Central memory CD4-positive, alpha-beta T cell (primary cell): ENCODE measurements at places on chromosomes 13 and 19.
A peak's percentile ranks its signal among the peaks of the same experiment; 100 is the strongest.

DNA sequence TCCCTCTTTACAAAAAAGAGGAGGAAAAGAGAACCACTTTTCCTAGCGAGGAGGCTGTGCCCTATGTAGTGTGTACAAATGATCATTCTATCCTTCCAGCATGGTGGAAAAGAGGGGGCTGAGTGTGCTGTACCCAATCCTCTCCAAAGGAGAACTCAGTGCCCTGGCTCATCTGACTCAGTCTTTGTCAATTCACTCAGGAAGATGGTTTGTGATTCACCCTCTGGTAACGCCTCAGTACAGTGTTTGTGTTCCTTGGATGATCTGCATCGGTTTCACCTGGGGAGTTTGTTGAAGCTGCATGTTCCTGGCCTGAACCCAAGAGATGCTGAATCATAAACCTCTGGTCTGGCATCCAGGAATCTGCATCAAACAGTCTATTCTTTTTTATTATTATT, 18.3 kb upstream of the ENOX1 start:
- DNase-seq = no peak

DNA sequence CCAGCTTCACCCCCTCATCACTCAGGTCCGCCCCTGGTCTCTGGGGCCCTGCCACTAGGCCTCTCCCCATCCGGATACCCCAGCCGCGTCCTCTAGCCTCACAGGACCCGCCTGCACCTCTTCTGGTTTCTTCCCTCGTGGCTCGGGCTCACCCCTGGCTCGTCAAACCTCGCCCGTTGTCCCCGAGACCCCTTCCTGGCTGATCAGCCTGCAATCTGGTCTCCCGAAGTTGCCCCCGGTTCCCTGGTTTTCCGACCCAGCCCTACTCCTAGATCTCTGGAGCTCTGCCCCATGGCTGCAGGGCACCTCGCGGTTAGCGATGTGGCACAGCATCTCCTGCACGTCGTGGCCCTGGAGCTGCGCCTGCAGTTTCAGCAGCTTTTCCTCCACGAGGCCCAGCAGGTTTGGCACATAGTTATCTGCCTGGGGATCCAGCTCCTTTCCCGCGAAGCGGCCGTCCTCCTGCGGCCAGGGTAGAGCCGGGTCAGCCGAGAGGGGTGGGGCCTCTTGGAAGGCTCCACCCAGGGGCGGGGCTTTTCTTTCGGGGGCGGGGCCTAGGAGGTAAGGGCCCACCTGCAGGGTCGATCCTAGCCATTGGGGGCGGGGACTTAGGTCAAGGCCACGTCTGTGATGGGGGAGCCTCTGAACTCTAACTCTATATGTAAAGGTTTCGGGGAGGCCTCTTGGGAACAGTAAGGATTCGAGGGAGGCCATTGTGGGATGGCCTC, 2.4 kb upstream of the RGL3 start:
- peak; percentile 12 for DNase-seq

DNA sequence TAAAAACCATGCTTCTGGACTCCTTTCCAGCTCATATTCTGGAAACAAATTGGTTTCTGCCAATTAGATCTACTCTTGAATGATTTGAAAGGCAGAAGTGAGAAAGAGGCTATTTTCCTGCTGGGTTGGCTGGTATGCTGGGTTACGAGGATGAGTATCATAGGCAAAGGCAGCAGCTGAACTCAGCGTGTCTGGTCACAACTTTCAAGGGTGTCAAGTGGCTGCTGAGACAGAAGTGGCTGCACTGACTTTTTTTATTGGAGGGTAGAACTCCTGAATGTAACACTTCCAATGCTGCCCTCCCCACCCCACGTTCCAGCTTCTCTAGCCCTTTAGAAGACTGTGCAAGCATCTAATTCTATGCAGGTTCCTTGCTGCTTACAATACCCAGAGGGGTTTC, 8.3 kb upstream of the DZIP1 start:
- no peak for DNase-seq

DNA sequence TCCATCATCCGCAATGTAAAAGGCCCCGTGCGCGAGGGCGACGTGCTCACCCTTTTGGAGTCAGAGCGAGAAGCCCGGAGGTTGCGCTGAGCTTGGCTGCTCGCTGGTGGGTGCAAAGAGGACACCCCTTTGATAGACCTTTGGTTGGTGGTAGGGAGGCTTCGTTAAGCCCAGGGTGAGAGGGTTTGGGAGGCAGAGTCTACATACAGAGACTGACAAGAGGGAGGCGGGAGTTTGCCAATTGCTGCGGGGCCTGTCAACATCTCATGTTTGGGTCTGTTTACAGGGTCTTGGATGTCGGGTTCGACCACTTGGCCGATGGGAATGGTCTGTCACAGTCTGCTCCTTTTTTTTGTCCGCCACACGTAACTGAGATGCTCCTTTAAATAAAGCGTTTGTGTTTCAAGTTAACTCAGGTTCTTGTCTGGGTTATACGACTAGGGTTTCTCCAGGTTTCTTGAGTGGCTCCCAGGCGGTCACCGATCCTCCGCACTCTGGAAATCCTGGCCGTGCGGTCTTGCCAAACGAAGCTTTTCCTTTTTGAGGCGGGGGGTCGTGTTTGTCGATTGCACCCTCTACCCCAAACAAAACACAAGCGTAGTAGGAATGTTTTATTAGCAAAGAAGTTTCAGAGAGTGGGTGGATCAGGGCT, 816 bp downstream of the RPS28 start:
- DNase-seq = no peak

- DNase-seq = no peak
Observed at GRCh38 chr19:28736528-28736927, 476.4 kb downstream of the UQCRFS1 start.

GRCh38 chr13:28865951-28866350, 45.8 kb downstream of the MTUS2 start:
- no peak for DNase-seq

DNA sequence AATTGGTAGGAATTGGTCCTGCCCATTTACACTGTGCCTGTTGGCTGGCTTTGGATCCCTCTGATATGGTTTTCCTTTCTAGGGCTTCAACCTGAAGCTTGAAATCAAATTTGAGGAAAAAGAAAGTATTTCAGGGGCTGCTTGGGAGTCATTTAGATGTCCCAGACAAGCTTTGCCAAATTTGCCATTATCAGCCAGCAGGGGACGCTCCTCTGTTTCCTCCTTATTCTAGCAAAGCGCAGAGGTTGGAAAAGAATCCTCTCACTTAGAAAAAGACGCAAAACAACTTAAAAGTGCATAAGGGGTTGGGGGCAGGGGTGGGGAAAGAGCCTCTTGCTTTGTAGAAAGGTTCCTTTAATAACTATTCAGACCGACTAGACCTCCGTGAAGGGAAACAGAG, 1211.1 kb upstream of the PCDH20 start:
- no peak for DNase-seq

DNA sequence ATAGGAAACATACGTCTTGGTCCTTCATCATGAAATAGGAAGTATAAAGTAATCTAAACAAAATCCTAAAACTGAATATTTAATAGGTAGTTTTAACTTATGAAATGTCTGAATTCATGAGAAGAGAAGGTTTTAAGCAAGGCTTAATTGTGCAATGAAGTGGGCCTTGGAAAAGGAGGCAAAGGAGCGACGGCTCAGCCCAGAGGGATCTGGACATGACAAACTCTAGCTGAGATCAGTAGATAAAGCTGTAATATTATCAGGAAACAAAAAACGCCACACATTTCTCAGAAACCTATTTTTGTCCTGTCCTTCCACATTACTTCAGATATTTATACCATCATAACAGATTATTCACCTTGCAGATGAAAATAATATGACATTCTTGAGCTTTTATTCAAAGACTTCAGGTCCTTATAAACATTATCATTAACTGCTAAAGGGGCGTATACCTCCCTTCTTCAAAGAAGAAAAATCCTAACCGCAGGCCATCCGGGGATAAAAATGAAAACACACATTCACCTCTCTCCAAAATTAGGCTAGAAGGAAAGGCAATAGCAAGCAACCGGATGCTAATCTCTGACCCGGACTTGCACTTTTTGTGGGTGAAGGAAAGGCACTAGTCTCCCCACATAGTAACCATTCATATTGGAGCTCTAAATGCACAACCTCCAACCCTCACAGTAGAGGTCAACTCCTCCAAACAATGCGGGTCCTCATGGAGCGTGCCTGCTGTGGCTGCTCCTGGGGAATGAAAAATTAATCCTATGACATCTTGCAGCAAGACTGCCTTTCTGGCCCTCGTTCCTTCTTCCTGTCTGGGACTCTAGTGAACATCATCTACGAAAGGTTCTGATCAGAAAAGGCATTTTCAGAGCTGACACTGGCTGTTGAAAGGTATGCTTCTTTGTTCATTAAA, 108.8 kb downstream of the TBC1D4 start:
- DNase-seq = no peak

- DNase-seq = no peak
Observed at GRCh38 chr13:113437408-113438010, 15.8 kb downstream of the ADPRHL1 start.

DNA sequence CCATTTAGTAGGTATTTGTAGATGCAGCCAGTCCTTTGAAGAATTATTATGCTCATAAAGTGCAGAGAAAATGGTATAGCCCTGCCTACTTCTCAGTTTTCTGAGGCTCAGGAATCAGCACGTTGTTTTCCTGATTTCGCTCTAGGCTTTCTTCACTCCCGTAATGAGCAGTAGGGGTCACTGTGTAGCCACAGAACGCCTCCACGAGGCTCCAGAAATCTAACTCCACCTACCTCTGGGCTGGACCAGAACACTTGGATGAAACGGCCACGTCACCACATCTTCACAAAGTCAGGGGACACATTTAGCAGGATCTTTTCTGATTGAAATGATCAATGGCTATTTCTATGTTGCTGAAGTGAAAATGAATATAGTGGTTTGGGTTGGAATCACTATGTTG, 49.8 kb upstream of the GTF3A start:
- peak; percentile 35 for DNase-seq

GRCh38 chr13:67855741-67856238, 625.7 kb upstream of the PCDH9 start:
- DNase-seq = no peak

DNA sequence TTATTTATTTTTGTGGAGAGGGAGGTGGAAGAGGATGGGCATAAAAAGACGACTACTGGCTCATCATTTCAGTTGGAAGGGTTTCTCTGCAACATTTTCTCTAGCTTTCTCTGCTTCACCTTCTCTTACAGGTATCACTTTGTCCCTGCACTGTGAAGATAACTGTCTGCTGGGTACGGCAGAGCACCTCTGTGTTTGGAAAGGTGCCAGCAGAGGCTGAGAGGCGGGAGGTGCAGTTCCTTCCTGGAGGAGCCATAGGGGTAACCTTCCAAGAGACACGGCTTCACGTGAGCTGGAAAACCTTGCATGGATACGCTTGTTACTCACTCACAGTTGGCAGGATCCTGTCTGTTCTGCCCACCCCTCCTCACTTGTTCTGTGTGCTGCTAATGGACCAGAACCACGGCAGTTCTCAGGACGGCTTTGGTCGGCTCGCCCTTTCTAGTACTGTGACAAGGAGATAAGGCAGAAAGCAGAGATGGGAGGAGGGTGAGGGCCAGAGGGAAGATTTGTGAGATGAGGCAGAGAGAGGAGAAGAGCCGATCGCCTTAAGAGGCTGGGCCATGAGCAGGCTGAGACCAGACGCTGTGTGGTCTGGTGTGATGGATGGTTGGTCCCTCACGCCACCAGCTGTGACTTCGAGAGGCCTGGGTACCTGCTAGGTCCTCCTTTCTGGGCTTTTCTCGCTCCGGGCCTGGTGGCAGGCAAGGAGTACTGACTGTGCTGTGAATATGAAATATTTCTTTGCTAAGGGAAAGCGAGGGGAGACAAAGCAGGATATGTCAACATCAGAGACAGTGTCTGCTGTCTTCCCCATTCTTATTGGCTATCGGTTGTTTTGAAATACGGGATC, 66.8 kb downstream of the MRPL57 start:
- no peak for DNase-seq

- DNase-seq = no peak
Observed at GRCh38 chr13:42751693-42752092, 29.7 kb upstream of the FAM216B start.

DNA sequence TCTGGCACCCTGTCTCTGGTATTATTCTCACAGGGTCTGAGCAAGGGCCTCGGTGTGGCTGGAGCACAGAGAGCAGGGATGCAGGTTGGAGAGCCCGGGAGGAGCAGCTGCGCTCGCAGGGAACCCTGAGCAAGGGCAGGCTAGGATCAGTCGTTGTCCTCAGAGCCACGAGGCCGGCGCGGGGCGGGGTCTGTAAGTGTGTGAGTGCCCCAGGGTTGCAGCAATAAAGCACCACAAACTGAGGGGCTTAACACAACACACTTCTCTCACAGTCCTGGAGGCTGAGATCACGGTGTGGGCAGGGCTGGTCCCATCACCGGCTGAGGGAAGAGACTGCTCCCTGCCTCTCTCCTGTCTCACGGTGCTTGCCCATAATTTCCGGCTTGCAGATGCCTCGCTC, 38.5 kb upstream of the GGACT start:
- DNase-seq = no peak

GRCh38 chr19:12293777-12294248, 870 bp downstream of the ZNF44 start:
- DNase-seq = peak; percentile 51

DNA sequence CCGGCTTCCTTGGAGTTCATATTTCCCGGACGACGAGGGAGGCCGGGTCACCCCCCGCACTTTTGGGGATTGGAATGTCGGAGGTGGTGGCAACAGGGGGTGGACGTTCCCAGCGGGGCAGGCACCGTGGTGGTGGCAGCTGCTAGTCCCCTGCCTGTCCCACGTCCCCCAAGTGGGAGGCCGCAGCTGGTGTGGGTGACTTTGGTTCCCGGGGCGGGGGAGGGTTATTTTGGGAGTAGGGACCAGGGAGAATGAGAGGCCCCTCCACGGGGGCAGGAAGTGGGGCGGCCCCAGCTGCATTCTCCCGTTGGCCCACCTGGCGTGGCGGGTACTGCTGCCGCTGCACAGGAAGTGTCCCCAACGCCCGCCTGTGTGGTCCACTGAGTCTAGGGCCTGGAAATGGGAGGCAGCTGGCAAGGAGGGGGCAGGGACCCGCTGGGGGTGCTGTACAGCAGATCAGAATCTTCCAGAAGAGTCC, 11.1 kb upstream of the PLIN3 start:
- no peak for DNase-seq

DNA sequence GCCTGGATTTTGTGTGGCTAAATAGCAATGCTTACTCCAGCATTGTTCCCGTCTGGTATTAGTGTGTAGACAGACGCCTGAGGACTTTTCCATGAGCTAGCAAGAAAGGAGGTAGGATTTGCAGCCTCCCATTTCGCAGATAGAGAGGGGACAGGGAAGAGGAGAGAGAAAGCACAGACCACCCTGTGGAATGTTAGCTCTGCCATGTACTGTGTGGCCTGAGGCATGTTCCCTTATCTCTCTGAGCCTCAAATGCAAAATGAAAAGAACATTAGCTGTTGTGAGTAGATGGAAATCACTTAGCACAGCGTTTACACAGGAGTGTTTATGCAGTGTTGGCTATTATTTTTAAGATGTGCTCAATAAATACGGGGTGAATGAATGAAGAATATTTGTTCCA, 45.5 kb downstream of the OLFM4 start:
- DNase-seq = no peak

GRCh38 chr19:4034048-4035017, 26.8 kb downstream of the PIAS4 start:
- no peak for DNase-seq

- no peak for DNase-seq
Observed at GRCh38 chr19:12156223-12157058, at the start of gene ZNF625. TSS of gene ZNF625 (minus strand) at chr19:12156734. CDS start at chr19:12156558, 176 bp downstream.
